Thoracic aorta endothelial cell (primary cell): ENCODE measurements at places on chromosomes 13 and 19. TPM values are rescaled to one million over a fixed set of nuclear protein-coding genes. Genes with fewer than 3 reads are reported as not detected.

Gene CD33
- total RNA-seq: not detected in 2 replicates

Gene KCTD4
- total RNA-seq: under 0.01 TPM in 1 of 2 replicates, not detected in the other

Gene TGFBR3L
- total RNA-seq: 0.43 and 0.93 TPM in 2 replicates

Gene ZNF492
- 0.27 and 0.36 TPM in 2 replicates for total RNA-seq

Gene SPRED3
- total RNA-seq: 7.8 and 11.0 TPM in 2 replicates

Gene KLF12
- total RNA-seq: 18.5 and 22.3 TPM in 2 replicates

Gene LGALS14
- total RNA-seq: not detected in 2 replicates

Gene TMC4
- 0.53 TPM in 1 of 2 replicates, not detected in the other for total RNA-seq

Gene PRTN3
- not detected in 2 replicates for total RNA-seq

Gene MBD3L3
- total RNA-seq: not detected in 2 replicates

Gene ZNF575
- 0.27 TPM in 1 of 2 replicates, not detected in the other for total RNA-seq

Gene SLC25A23
- total RNA-seq: 31.8 and 32.2 TPM in 2 replicates

Gene IGFLR1
- 0.53 and 1.1 TPM in 2 replicates for total RNA-seq

Gene UPK1A
- not detected in 2 replicates for total RNA-seq

Gene FCAR
- not detected in 2 replicates for total RNA-seq

Gene CEACAM4
- total RNA-seq: not detected in 2 replicates

Gene ZNF726
- total RNA-seq: 3.6 and 5.2 TPM in 2 replicates

Gene ACER1
- not detected in 2 replicates for total RNA-seq

Gene SIAH3
- total RNA-seq: not detected in 2 replicates

Gene ZC3H13
- total RNA-seq: 27.7 and 29.4 TPM in 2 replicates

Gene CGB5
- 0.22 TPM in 1 of 2 replicates, not detected in the other for total RNA-seq

Gene WIZ
- total RNA-seq: 12.4 and 15.2 TPM in 2 replicates

Gene CEBPA
- 0.13 and 0.14 TPM in 2 replicates for total RNA-seq

Gene NMRK2
- not detected in 2 replicates for total RNA-seq

Gene SMIM17
- total RNA-seq: 0.14 TPM in 1 of 2 replicates, not detected in the other

Gene CPAMD8
- total RNA-seq: 0.22 and 0.66 TPM in 2 replicates

Gene HS6ST3
- 2.4 and 2.5 TPM in 2 replicates for total RNA-seq

Gene FBN3
- not detected in 2 replicates for total RNA-seq

Gene ZNF570
- 5.5 and 7.0 TPM in 2 replicates for total RNA-seq

Gene WDR62
- total RNA-seq: 7.4 and 12.6 TPM in 2 replicates

Gene RLN3
- total RNA-seq: not detected in 2 replicates

Gene THAP8
- total RNA-seq: 0.80 and 1.1 TPM in 2 replicates

Gene CCDC8
- 0.13 and 0.36 TPM in 2 replicates for total RNA-seq

Gene ZNF829
- 2.0 and 2.5 TPM in 2 replicates for total RNA-seq

Gene FZR1
- 31.0 and 39.8 TPM in 2 replicates for total RNA-seq

Gene KIR3DL1
- total RNA-seq: not detected in 2 replicates

Gene RNF113B
- not detected in 2 replicates for total RNA-seq

Gene ATP4A
- total RNA-seq: not detected in 2 replicates
